ENCODE measurements at places on chromosomes 12 and 14. TPM values are rescaled to one million over a fixed set of nuclear protein-coding genes. Genes with fewer than 3 reads are reported as not detected.

Gene TAS2R50
- 0.25 TPM for total RNA-seq

Gene PAPOLA
- 210 TPM for total RNA-seq

Gene KRT78
- not detected for total RNA-seq

Gene RDH11
- 110 TPM for total RNA-seq

Gene CISTR
- total RNA-seq = 0.81 TPM

Gene STYK1
- total RNA-seq = 1.9 TPM

Gene OR10AD1
- not detected for total RNA-seq

Gene TROAP
- 89.2 TPM for total RNA-seq

Gene ATP5MC2
- total RNA-seq = 517 TPM
